ENCODE measurements at places on chromosomes 3 and 15. TPM values are rescaled to one million over a fixed set of nuclear protein-coding genes. Genes with fewer than 3 reads are reported as not detected.

The DNAJB11 gene
- total RNA-seq = 54.4 TPM

The ITPKA gene
- total RNA-seq = 2.8 TPM

The RBP2 gene
- not detected for total RNA-seq

The ITIH3 gene
- total RNA-seq = 10.7 TPM

The CADM2 gene
- total RNA-seq = not detected

The TMEM158 gene
- total RNA-seq = 39.8 TPM

The SLC51B gene
- not detected for total RNA-seq
